Stimulated activated CD8-positive, alpha-beta memory T cell treated with anti-CD3 and anti-CD28 coated beads, Interleukin-4, amount 100 ng/mL, for 24 hours (primary cell): ENCODE measurements at places on chromosomes 11 and 22.

DNA sequence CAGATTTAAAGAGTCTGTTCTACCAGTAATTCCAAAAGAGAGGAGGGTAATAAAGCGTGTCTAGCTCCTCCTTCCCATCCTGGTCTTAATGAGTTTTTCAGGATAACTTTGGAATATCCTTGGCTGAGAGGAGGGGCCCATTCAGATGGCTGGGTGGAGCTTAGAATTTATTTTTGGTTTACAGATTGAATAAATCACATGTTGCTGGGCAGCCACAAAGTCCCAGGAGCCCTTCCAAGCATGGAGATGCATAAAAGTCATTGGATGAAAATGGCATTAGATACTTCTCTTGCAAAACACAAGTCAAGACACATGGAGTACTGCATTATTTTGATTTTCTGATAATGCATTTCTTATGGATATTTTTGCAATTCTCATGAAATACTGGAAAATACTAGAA, 139.0 kb downstream of the TRPC6 start:
- no peak for DNase-seq

DNA sequence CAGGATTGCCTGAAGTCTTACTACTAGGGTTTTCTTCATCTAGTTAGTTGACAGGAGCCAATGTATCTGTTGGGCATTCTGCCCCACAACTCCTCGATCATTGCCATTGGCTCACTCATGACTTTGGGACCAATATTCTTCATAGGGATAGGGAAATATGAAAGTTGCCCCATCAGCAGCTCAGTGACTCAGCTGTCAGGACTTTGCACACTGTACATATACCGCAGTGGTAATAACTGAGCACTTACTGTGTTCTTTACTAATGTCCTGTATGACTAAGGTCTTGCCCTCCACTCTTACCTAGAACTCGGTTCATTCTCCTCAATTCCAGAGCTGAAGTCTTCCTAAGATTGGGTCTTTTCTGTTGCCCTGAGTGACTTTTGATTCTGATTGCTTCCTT, 46.8 kb upstream of the PGR start:
- DNase-seq: no peak

DNA sequence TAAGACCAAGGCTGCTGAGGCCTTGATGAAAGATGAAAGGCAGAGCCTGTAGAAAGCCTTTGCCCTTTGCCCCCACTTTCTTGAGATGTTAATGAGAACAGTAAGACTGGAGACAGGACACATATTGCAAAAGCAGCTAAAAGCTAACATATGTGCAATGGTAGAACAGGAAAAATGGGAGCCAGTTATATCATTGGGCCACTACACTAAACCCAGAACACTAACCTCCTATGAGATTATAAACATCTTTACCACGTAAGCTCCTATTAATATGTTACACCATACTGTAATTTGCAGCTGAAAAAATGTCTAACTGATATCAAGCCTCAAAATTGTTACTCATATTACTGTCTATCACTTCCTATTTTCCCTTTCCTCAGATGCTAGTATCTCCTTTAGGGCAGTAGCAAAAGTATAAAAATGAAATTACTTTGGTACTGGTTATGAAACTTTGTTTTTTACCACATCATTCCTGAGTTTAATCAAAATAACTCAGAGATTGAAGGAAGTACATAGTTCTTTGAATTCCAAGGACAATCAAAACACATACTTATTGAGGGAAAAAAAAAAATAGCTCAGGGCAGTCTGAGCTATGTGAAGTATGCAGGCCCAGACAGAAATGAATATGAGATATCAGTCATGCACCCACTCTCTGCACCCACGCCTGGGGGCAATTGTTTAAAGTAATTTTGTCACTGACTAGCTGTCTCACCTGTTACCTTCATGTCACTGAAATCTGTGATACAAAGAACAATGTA, 9.1 kb downstream of the HPS5 start:
- no peak for DNase-seq

GRCh38 chr22:27461470-27461869, 340.1 kb downstream of the MN1 start:
- DNase-seq: no peak

DNA sequence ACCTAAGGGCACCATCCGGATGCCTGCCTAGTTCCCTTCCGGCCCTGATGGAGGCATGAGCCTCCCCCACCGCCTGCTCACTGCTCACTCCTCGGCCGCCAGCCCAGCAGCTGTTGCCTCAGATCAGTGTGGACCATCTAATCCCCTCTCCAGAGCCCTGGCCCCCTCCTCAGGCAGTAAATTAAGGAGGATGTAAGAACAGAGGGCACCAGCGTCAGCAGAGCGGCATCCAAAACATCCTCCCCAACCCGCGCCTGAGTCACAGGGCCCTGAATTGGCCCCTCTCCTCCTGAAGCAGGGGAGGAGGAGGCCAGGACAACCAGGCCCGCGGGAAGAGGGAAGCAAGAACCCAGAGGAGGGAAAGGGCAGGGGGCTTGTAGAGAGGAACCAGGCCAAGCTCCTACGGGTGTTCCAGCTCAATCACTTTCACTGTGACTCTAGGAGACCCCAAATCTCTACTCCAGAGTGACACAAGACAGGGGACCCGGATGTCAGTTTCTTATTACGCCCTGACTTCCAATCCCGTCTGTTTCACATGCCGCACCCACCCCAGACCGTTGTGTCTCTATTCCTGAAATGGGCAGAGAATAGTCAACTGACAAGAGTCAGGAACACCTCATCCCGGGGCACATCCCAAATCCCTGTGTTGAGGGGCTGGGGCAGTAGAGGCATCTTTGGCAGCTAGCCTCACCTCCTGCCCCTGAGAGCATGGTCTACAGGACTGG, 31.3 kb upstream of the MYOD1 start:
- DNase-seq: no peak

- DNase-seq: no peak
Measured at GRCh38 chr11:60389279-60389910, 6.9 kb upstream of the MS4A14 start.

DNA sequence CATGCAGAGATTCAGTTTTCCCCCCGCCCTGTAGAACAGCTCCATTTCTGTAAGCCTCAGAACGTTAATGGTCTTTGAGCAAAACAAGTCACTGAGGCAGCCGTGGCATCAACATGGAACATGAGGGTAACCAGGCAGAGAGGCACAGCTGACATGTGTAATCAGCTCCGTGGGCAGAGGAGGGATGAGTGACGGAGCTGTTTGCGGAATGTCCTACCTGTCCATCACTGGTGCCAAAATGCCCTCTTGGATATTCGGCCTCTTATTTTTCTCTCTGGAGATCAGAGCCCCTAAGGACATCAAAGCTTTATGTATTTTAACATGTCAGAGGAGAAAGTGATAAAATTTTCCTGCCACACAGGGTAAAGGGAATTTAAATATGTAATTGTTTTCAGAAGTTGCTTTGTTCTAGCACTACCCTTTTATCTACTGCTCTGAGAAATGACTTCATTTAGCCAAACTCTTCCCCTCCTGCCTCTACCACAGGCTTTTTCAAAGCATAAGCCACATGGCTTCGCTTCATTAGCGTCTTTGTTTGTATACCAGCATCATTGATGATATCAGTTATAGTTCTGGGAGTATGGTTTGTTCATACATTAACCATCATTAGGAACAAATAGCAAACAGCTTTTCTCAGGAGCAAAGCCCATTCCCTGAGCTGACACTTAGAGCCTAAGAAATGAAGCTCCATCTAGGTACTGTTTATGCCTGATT, 32.9 kb downstream of the C11orf71 start:
- no peak for DNase-seq

GRCh38 chr11:34948696-34949095, 32.3 kb downstream of the PDHX start:
- no peak for DNase-seq

DNA sequence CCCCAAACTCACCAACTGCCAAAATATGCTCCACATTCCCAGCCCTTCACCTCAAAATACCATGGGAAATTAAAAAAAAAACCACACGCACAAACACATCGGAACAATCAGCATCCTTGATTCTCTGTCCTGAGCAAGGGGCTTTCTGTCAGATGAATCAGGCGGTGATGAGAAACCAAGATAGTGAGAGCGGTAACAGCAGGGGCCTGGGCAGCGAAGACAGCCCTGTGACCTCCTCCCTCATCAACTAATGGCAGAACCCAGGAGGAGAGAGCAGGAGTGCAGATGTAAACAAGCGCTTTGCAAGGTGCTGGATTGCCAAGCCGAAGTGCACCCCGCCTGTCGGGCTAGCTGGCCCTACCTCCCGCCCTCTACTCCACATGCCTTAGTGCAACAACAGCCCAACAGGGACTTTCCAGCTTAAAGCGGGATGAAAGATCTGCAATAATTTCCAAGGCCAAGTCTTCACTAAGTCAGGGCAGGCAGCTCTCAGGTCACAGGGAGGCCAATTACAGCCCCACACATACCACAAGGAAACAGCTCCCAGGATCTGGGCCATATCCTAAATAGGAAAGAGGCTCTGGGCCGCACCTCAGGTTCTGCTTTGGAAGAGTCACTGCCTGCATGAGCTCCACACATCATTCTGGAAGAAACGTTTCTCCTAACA, 72.2 kb upstream of the BID start:
- DNase-seq: no peak

DNA sequence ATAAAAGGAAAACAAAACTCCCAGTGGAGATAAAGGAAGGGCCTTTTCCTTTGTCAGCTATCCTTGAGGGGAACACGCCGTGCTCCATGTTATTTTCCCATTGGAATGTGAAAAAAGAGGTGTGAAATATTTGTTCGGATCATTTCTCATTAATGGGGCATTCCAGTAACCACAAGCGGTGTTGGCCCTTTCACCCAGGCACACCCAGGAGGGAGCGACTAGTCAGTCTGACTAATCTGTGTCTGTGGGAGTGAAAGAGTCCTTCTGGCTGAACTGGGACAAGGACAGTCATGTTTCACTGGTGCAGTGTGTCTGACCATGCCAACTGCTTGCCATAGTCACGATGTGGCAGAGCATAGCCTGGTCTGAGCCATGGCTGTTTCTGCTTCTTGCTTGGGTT, 13.0 kb upstream of the MYEOV start:
- no peak for DNase-seq

GRCh38 chr11:17564687-17565042, 17.6 kb downstream of the OTOG start:
- no peak for DNase-seq

GRCh38 chr11:83909579-83910534, 623.7 kb upstream of the CCDC90B start:
- DNase-seq: no peak

DNA sequence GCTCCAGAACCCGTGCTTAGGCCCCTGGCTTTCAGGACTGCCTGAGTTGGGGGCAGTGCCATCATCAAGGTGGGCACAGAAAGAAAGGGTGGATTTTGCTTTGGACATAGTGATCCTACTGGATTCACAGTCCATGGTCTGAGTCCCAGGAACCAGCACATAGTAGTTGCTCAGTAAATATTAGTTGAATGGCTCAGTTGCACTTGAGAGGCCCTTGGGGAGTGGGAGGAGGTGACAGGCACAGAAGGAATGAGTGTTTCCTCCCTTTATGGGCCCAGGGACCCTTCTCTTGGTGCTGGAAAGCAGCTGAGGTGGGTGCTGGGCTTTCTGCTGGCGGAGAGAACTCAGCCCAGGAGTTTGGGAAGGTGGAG, 16.6 kb downstream of the ARHGEF17 start:
- no peak for DNase-seq

GRCh38 chr11:33160587-33160986, 693 bp downstream of the CSTF3 start:
- no peak for DNase-seq

DNA sequence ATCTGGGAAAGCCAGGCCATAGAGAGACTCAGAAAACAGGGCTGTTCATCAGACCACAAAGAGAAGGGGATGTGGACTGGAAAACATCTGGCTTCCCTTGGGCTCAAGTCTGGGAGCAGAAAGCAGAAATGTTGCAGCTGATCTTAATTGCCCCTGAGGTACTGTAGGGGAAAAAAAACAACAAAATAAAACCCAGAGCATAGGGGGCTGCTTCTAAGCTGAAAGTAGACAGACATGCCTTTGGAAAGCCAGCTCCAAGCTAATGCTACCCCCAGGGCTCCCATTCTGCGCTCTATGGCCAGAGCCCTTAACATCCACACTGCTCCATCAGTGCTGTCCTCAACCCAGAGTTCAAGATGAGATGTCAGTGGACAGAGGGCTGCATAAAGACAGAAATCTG, 2.0 kb upstream of the PACSIN3 start:
- DNase-seq: no peak

DNA sequence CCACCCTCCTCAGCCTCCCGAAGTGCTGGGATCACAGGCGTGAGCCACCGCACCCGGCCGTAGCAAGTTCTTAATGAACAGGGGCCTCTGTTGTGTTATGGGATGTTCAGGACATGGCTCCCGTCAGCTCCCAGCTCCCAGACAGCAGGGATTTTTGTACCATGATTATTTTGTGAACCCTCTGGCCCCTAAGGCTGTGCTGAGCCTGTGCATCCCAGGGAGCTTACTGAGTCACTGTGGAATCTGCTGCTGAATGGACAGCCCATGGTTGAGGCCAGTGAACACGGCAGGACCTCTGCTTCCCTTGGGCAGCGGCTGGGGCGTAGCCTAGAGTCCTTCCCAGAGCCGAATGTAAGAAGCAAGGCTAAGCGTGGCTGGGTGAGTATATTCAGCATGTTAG, 245.2 kb downstream of the NTM start:
- no peak for DNase-seq

- DNase-seq: no peak
Measured at GRCh38 chr11:1780700-1781592, 17.2 kb upstream of the CTSD start.

DNA sequence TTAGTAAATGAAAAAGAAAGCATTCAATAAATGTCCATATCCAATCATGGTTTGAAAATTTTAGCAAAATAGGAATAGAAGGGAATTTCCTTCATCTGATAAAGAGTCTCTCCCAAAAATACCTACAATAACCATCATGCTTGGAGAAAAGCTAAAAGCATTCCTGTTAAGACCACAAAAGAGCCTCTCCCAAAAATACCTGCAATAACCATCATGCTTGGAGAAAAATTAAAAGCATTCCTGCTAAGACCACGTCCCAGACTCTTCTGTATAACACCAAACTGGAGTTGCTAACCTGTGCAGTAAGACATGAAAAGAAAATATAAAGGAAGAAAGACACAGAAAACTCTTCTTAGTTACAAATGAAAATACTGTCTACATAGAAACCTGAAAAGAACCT, 69.4 kb downstream of the LINC01488 start:
- DNase-seq: no peak

- no peak for DNase-seq
Measured at GRCh38 chr11:65419772-65420481, 2.7 kb upstream of the NEAT1 start.

DNA sequence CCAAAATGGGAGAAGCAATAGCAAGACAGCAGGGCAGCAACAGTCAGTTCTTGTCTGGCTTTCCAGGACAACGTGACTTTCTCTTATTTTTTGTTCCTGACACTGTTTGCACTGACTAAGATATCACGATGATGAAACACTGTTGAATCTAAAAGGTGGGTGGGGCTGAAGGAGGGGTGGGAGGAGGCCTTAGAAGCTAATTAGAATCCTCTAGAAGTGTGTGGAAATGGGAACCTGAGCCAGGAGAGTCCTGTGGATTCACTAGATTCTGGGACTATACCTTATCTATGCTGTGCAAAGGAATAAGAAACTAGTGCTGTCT, 300.3 kb downstream of the ST3GAL4 start:
- DNase-seq: no peak

- DNase-seq: no peak
Measured at GRCh38 chr11:97279341-97279740, 889.5 kb downstream of the JRKL start.

- DNase-seq: no peak
Measured at GRCh38 chr11:35073691-35074419, 65.1 kb upstream of the CD44 start.
